ENCODE measurements at places on chromosomes 16 and 17.

DNA sequence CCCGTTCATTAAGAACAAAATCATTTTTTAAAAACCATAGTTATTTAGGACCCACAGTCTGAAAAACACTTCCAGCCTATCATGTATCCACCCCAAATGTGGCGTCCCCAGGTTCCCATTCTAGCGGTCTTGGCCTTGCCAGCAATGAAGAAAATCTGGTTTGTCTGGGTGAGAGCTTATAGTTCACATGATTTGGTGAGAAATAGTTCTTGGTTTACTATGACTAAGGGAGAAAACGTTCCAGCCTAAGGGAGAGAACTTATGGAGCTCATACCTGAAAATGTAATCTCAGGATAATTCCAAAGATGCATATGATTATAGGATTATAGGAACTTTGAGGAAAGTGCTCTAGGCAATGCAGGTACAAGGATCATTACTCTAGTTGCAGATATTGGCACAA lies 4.8 kb downstream of the MARVELD3 start:
- DNase-seq, result no peak

- DNase-seq, result no peak
Observed at GRCh38 chr17:3385869-3386816, at the start of gene OR3A2. TSS of gene OR3A2 (minus strand) at chr17:3386308.

- DNase-seq, result peak; percentile 83
Observed at GRCh38 chr17:43905985-43906852, 1.1 kb downstream of the MPP2 start.

GRCh38 chr17:47941246-47942095 lies at the start of gene PNPO:
TSS of gene PNPO (plus strand) at chr17:47941571. CDS start at chr17:47941676, 105 bp downstream.
- peak; percentile 99 for DNase-seq

DNA sequence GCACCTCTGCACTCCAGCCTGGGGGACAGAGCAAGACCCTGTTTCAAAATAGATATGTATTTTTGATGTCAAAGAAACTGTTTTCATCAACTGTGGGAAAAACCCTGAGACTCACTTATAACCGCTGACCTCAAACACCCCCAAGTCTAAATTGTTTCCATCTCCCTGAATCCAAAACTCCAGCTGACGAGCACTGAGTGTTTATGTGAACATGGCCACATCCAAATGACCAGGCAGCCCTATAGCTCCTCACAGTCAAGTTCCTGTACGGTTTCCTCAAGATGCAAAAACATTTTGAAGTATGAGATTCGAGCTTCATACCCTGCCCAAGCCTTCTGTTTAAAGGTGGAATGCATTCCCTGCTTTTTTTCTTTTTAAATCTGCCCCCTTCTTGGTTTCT lies 45.3 kb upstream of the ZCCHC14 start:
- no peak for DNase-seq

DNA sequence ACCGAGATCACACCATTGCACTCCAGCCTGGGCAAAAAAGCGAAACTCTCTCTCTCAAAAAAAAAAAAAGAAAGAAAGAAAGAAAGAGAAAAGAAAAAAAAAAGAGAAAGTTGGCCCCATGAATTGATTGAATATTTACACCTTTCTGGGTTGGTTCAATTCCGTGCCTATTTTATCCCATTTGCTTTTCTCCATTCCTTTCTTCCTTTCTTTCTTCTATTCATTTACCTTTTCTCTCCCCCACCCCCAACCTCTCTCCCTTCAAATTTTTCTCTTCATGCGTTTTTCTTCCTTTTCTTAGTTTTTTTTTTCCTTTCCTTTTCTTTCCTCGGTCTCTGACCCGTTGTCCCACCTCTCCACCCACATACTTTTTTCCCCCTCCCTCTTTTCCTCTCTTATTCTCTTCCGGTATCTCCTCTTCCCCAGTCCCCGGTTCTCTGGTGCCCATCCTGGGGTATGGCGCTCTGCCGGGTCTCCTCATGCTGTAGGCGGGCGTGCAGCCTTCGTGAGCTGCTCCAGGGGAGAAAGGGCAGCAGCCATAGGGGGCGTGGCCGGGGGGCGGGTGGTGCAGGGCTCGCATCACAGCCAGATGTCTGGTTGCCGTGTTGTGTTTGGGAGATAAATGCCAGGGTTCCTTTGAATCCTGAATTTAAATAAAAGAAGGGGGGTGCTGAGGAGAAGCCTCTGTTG lies 5.3 kb upstream of the COL1A1 start:
- peak; percentile 78 for DNase-seq

- no peak for DNase-seq
Observed at GRCh38 chr16:27463741-27464591, 62.0 kb downstream of the IL21R start.

DNA sequence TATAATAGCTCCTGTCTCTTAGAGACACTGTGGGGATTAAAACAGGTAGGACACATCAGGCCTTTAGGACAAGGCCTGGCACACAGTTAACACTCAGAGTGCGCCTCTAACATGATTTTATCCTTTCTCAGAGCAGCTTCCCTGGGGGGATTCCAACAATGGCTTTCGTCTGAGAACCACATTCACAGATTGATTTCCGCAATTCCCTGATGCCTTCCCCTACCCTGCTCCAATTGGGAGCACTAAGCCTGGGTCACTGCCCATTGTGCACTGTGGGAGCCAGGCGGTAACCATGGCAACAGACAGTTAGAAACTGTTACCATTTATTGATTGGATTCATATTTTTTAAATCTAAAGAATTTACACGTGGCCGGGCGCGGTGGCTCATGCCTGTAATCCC lies 5.9 kb upstream of the ALKBH5 start:
- DNase-seq, result no peak

DNA sequence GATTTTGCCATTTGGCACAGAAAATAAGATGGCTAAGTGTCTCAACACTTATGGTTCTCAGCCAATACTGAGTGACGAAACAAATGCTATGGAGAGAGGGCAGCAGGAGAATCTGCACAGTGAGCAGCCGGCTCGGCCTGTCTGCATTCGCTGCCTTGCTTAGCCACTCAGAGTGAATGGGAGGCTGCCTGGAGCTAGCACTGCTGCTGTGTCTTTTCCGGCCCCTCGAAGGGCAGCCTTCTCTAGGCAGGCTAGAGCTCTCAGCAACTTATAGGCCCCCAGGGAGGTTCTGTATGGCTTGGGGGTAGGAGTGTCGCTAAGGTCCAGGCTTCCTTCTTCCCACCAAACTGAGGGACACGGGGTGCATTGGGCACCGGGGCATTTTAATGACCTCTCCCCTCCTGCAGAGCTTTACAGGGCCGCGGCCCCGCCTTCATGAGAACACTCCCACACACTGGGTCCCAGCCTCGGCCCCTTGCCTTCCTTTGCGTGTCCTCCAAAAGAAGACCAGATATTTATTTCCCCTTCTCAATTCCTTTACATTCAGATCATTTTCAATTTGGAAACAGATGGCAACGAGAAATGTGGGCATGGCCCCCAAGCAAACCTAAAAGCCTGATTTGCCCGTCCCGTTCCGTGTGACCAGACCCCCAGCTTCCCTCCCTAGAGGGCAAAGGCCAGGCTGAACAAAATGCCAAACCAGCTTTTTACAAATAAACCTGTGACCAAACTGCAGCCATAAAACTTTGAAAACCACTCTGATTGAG lies 670.9 kb downstream of the TOX3 start:
- DNase-seq, result no peak

- no peak for DNase-seq
Observed at GRCh38 chr16:23948949-23949411, 113.2 kb downstream of the PRKCB start.

GRCh38 chr17:30917050-30917449 lies 4.7 kb upstream of the ADAP2 start:
- DNase-seq, result no peak

- peak; percentile 37 for DNase-seq
Observed at GRCh38 chr17:75142236-75142971, 10.9 kb upstream of the NT5C start.

DNA sequence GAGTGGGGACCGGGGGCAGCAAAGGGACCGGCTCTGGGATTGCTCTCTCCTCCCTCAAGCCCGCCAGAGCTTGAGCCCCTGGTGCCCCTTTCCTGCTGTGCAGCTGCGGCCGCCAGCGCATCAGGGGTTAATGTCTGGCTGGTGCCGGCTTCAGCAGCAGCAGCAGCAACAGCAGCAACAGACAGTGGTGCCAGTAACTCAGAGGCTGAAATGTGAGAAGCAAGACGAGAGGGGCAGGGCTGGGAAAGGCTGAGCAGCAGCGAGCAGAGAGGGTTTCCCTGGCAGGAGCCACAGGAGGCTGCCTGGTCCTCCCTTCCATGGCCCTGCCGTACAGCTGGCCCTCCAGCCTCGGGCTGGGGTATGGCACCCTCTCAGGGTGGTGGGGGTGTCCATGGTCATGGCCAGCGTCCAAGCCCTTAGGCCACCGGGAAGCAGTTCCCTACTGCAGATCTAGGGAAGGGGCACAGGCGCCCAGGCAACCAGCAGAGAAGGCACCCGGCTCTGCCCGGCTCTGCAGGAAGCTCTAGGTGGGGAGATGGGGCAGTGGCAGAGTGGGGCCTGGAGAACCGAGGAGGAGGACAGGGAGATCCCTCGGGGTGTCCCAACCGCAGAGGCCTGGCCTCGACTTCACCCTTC lies 21.1 kb upstream of the TFAP4 start:
- peak; percentile 63 for DNase-seq

DNA sequence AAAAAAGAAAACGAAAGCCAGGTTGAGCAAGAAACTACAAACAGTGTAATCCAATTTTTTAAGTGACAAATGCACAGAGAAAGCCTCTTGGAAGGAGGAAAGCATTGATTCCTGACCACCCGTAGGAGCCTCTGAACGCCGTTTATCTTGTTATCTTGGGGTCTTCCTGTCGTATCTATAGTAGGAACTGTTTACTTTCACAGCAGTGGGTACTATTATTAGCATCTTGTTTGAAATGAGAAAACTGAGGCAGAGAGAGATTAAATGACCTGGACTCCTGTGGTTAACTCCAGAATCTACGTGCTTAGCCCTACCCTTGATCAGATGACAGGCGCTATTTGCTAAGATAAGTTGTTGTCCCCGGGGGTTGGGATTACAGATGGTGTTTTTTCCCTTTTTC lies 196.7 kb upstream of the FOXF1 start:
- peak; percentile 21 for DNase-seq

- no peak for DNase-seq
Observed at GRCh38 chr16:89096042-89096717, 2.5 kb downstream of the ACSF3 start.

DNA sequence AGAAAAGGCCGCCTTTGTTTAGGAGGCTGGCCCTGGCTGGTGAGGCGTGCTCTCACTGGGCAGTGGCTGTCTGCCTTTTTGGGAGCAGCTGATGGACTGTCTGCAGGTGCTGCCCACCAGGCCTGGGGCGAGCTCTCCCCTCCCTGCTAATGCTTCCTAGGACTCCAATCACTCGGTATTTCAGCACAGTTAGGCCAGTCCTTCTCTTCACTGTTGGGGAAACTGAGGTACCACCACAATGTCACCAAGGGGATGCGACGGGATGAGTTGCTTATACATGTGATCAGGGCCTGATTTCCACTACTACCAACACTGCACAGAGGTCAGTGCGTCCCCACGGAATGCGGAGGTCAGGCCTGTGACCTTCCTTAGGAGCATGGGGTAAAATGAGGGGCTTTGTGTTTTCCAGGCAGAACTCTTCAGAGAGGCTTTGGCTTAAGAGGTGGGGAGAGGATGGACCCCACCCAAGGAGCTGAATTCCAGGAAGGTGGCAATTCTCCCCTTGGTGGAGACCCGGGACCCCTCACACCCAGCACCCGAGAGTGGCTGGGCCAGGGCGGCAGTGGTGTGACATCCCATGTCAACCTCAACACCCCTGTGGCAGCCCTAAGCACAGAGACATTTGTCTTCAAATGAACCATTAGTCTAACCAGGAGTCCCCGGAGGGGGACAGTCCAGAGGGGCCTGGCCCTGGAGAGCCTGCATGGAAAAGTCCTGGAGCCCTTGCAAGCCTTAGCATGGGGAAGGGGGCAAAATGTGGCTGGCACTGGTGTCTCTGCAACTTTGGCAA lies 86.4 kb downstream of the N4BP1 start:
- DNase-seq, result no peak

DNA sequence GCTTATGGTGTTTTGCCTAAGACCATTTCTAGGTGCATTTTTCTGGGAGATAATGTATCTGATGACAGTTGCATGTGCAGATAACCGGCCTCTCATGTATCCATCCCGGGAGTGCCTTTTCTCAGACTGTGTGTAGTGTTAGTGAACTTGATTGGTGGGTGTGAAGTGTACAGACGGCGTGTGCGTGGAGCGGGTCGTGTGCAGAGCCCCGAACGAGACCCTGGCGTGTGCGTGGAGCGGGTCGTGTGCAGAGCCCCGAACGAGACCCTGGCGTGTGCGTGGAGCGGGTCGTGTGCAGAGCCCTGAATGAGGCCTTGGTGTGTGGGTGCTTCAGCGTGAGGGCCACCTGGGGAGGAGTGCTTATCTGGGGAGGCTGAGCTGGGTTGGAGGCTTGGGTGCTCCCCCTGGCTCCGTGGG lies 28.9 kb upstream of the ZNF750 start:
- no peak for DNase-seq

- no peak for DNase-seq
Observed at GRCh38 chr16:8583732-8584131, 6.6 kb downstream of the TMEM114 start.

GRCh38 chr17:82930043-82930923 lies 90.5 kb upstream of the ZNF750 start:
- no peak for DNase-seq

- peak; percentile 27 for DNase-seq
Observed at GRCh38 chr17:28895794-28896447, 1.6 kb downstream of the FLOT2 start.

DNA sequence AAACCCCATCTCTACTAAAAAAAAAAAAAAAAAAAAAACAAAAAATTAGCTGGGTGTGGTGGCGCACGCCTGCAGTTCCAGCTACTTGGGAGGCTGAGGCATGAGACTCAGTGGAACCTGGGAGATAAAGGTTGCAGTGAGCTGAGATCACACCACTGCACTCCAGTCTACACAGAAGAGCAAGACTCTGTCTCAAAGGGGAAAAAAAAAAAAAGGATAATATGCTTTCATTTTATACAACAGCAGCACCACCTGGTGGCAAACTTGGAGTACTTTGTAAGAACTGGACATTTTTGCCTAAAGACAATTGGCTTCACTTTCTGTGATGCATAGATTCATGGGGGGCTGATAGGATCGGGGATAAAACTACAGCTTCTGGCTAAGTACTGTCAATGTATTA lies 8.5 kb downstream of the CHTF8 start:
- peak; percentile 81 for DNase-seq

DNA sequence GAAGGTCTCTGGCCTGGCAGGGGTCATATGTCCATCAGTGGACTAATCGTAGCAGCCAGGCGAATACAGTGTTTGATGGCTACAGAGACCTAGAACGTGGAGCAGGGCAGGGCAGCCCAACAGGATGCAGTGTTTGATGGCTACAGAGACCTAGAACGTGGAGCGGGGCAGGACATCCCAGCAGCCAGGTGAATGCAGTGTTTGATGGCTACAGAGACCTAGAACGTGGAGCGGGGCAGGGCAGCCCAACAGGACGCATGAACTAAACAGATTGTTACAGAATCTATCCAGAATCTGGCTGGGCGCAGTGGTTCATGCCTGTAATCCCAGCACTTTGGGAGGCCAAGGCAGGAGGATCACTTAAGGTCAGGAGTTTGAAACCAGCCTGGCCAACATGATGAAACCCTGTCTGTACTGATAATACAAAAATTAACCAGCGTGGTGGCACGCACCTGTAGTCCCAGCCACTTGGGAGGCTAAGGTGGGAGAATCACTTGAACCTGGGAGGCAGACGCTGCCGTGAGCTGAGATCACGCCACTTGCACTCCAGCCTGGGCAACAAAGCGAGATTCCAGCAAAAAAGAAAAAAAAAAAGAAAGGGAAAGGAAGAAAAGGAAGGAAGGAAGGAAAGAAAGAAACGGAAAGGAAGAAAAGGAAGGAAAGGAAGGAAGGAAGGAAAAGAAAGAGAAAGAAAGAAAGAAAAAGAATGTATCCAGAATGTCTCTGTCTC lies 65.2 kb upstream of the RPH3AL start:
- DNase-seq, result no peak

- peak; percentile 60 for DNase-seq
Observed at GRCh38 chr17:2064980-2065785, 10.3 kb downstream of the HIC1 start.

Data from NCI-H82 (cell line).